ENCODE measurements at places on chromosomes 6 and 20. TPM values are rescaled to one million over a fixed set of nuclear protein-coding genes. Genes with fewer than 3 reads are reported as not detected.
A peak's percentile ranks its signal among the peaks of the same experiment; 100 is the strongest.

- H3K4me1 ChIP-seq: peaks cover 89% of the 10 kb centered on the region
- H3K36me3 ChIP-seq: peaks cover 21% of the 10 kb centered on the region
- no peak overlapping the region for H3K4me3 ChIP-seq
- no peaks in the 10 kb centered on the region for H3K27me3 ChIP-seq
- no peak for DNase-seq
- H3K27ac ChIP-seq: peak overlapping the region; percentile 9
These were observed 24.0 kb downstream of the FYN start for GRCh38 chr6:111849298-111849697.

DNA sequence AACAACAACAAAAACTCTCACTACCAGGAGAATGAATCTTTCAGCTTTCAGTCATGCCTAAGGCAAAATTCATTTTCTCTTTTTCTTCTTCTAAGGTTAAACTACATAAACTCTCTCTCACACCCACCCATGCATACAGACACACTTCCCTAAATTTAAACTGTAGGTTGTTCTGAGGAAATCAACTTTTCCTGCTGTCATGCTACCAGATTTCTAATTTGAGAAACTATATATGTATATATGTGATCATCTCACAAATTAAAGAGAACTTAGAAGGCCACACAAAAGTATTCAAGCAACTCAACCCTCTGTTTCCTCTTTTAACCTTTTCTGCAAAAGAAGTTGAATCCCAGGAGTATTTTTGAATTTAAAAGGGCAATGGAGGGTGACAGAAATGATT, 532.5 kb downstream of the KIF16B start:
- DNase-seq: no peak
- H3K27ac ChIP-seq: no peak overlapping the region
- H3K4me1 ChIP-seq: no peaks in the 10 kb centered on the region
- H3K27me3 ChIP-seq: no peaks in the 10 kb centered on the region
- H3K4me3 ChIP-seq: no peak overlapping the region

GRCh38 chr6:119055069-119055468, 23.4 kb downstream of the FAM184A start:
- H3K4me3 ChIP-seq: no peak overlapping the region
- no peaks in the 10 kb centered on the region for H3K27me3 ChIP-seq
- H3K4me1 ChIP-seq: peaks cover 26% of the 10 kb centered on the region
- DNase-seq: no peak
- H3K27ac ChIP-seq: no peak overlapping the region

Gene MEP1A
- not detected for total RNA-seq

Gene ANGPT4
- total RNA-seq: not detected

Gene GNAS-AS1
- 1.8 TPM for total RNA-seq

Gene PSORS1C2
- not detected for total RNA-seq

All from activated CD8-positive, alpha-beta memory T cell treated with anti-CD3 and anti-CD28 coated beads, Interleukin-2, amount 10 ng/mL, durations not matched to agents 7 days and 5 days (primary cell).